ENCODE measurements at places on chromosomes 2 and 18. TPM values are rescaled to one million over a fixed set of nuclear protein-coding genes. Genes with fewer than 3 reads are reported as not detected.

Gene MMADHC
- 136 TPM for total RNA-seq

DNA sequence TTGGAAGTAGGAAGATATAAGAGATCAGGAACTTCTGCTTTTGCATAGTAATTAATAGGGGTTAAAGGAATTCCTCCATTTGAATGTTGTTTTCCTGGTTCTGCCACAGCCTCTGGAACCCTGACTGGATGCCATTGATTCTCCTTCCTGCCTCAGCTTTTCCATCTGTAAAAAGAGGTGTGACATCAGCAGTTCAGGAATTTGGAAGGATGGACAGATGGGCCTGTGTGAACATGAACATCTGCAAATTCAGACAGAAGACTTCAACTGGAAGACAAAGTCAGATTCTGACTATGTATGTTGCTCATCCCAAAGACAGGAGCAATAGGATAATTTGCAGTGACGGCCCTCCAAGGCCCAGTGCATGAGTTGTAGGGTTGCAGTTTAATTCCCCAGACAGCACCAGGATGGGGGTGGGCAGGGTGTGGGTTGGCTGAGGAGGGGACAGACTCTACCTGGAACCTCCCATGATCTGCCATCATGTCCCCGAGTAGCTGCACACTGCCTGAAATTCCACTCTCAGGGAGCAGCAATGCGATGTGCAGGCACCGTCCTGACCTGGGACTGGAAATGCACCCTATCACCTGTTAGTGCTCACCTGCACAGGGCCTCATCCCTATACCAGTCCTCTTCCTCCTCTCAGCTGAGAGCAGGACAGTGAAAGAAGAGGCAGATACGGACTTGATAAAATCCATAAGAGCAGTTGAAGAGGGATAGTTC is 98.9 kb upstream of the EPAS1 start:
- no peak for DNase-seq

GRCh38 chr2:201452058-201452921 is 750 bp downstream of the STRADB start:
- no peak for DNase-seq

DNA sequence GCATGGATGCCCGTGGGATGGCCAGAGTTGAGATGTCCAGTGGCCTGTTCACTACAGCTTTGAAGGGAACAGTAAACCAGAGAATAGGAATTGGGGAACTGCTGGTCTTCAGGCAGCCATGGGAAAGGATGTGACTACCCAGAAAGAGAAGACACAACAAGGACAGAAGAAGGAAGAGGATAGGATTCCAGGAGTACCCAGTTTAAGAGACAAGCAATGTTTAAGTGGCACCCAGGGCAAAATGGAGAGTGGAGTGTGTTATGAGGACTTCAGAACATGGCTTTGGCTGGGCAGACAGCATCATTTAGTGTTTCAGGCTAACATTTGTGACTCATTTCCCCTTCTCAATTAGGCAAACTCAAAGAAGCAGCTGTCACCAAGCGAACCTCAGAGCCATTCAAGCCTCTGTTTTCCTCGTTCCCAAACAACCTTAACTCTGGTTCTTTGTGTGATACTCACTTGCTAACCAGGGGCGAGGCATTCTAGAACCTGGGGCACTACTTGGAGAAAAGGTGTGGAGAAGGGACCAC is 4.0 kb upstream of the FAM124B start:
- DNase-seq = no peak

All from activated CD4-positive, alpha-beta T cell treated with anti-CD3 and anti-CD28 coated beads for 36 hours (primary cell).